Activated T-helper 17 cell treated with anti-CD3 and anti-CD28 coated beads, Interleukin-2, amount 50 U/mL, for 72 hours (primary cell): ENCODE measurements at places on chromosomes 1 and 21.

DNA sequence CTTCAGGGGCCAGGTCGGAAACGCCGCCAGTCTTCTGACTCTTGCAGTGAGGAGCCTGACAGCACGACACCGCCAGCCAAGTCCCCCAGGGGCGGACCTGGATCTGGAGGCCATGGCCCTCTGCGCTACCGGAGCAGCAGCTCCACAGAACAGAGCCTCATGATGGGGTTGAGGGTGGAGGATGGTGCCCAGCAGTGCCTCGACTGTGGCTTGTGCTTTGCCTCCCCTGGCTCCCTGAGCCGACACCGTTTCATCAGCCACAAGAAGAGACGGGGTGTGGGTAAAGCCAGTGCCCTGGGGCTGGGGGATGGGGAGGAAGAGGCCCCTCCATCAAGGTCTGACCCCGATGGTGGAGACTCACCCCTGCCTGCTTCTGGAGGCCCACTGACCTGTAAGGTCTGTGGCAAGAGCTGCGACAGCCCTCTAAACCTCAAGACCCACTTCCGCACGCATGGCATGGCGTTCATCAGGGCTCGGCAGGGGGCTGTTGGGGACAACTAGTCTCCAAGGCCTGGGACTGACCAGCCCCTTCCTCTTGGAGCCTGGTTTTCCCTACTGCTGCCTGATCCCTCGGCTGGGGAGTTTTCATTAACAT is 8.7 kb downstream of the ZNF687 start:
- ATAC-seq, result no peak

GRCh38 chr1:42317308-42317707 is 17.7 kb downstream of the FOXJ3 start:
- no peak for ATAC-seq

DNA sequence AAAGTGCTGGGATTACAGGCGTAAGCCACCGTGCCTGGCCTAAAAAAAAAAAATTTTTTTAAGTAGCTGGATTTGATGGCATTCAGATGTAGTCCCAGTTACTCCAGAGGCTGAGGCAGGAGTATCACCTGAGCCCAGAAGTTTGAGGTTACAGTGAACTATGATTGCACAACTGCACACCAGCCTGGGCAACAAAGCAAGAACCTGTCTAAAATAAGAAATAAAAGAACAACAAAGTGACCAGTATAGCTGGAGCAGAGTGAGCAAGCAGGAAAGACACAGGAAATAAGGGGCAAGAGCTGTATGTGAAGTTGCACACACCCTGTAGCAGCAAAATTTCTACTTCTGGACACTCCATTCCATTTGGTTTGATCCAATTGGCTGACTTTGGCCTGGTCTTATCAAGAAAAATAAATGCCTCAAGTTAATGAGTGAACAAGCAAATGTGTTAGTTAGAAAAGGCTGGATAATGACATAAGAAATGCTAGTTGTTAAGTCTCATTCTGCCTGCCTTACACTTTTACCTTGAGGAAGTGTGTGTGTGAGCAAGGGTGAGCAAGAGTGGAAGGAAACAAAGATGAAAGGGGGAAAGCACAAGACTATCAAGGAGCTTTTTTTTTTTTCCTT is 7.9 kb downstream of the ATP5IF1 start:
- no peak for ATAC-seq

DNA sequence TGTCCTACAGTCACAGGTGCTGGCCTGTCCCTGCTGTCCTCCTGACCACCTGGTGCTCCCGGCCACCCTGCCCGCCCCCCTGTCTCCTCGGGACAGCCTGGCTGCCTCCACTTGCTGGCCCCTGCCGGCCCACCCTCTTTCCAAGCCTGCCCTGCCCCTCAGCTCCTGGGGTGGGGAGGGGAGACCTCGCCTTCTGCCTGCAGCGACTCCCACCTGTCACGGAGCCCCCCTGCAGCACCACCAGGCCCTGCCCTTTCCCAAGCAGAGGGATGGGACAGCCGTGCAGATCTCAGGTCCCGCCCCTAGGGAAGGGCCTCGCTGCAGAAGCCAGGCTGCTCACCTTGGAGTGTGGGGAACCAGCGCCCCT is 7.5 kb downstream of the LRRC3 start:
- ATAC-seq, result no peak

DNA sequence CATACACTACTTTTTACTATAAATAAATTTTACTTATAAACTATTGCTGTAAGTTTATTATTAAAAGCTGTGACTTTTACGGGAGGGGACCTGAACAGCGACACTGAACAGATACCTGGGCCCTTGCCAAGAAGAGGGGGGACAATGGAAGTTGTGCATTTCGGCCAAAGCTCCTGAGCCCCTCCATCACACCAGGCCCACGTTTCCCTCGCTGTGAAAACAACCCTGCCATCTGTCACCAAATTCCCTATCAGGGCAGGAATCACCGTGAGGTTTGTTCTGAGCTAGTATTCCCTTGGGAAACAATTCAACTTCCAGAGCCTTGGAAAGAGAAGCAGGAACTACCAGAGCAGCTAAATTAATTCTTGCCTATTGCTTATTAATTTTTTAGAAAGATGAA is 37.0 kb downstream of the VTCN1 start:
- no peak for ATAC-seq
